ENCODE measurements at places on chromosomes 5 and 9. TPM values are rescaled to one million over a fixed set of nuclear protein-coding genes. Genes with fewer than 3 reads are reported as not detected.
A peak's percentile ranks its signal among the peaks of the same experiment; 100 is the strongest.

GRCh38 chr9:133971121-133971951, 20.8 kb downstream of the VAV2 start:
- no peak overlapping the region for H3K27ac ChIP-seq
- no peak overlapping the region for H3K4me3 ChIP-seq
- DNase-seq, result no peak
- no peaks in the 10 kb centered on the region for H3K36me3 ChIP-seq
- H3K4me1 ChIP-seq, result no peaks in the 10 kb centered on the region

- no peak overlapping the region for H3K27ac ChIP-seq
- H3K36me3 ChIP-seq, result no peaks in the 10 kb centered on the region
- DNase-seq, result no peak
- no peaks in the 10 kb centered on the region for H3K4me1 ChIP-seq
Measured at GRCh38 chr5:132768485-132768868, 8.6 kb downstream of the SEPTIN8 start.

GRCh38 chr5:54518146-54518817, 723 bp downstream of the SNX18 start:
- no peaks in the 10 kb centered on the region for H3K27me3 ChIP-seq
- peak overlapping the region; percentile 62 for H3K4me3 ChIP-seq
- H3K36me3 ChIP-seq, result no peaks in the 10 kb centered on the region
- peak; percentile 43 for DNase-seq
- peak overlapping the region; percentile 83 for H3K27ac ChIP-seq

DNA sequence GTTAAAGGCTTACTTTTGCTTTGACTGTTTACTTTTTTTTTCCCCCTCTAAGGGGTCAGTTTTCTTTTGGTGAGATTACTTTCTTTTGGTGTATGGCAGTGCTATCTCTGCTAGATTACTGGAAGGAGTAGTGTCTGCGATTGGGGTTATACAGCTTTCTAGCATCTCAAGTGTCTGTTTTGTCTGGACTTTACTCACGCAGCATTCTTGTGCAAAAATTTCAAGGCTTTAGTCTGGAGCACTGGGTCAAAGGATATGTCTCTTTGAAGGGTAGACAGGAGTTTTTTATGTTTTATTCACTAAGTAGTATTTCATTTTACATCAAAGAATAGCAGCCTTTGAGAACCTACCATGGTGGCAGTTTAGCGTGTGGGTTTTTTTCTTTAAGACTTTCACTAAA, 52.6 kb downstream of the NDUFS4 start:
- H3K27me3 ChIP-seq, result no peaks in the 10 kb centered on the region
- H3K27ac ChIP-seq, result no peak overlapping the region
- H3K4me3 ChIP-seq, result no peak overlapping the region

The NOXA1 gene
- total RNA-seq, result 5.1 TPM

The DELE1 gene
- 77.3 TPM for total RNA-seq
